ENCODE measurements at places on chromosomes 6 and 20.

GRCh38 chr6:114649298-114649697 is 306.5 kb upstream of the HS3ST5 start:
- DNase-seq: no peak

DNA sequence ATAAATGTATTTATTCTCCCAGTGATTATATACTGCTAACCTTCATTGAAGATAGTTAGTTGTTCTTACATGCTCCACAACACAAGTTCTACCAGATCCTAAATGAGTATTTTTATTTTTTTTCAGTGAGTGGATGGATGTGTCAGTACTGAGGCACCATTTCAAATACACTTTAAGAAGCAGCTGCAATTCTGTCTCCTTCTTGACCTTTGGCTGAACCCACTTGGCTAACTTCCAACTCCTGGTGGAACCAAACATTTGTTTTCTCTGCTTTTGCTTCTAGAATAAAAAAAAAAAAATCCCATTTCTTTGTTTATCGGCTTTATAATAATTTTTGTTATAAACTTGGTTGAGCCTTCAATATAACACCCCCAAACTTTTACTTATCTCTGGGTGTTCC is 458.3 kb upstream of the MAP3K7 start:
- no peak for DNase-seq

DNA sequence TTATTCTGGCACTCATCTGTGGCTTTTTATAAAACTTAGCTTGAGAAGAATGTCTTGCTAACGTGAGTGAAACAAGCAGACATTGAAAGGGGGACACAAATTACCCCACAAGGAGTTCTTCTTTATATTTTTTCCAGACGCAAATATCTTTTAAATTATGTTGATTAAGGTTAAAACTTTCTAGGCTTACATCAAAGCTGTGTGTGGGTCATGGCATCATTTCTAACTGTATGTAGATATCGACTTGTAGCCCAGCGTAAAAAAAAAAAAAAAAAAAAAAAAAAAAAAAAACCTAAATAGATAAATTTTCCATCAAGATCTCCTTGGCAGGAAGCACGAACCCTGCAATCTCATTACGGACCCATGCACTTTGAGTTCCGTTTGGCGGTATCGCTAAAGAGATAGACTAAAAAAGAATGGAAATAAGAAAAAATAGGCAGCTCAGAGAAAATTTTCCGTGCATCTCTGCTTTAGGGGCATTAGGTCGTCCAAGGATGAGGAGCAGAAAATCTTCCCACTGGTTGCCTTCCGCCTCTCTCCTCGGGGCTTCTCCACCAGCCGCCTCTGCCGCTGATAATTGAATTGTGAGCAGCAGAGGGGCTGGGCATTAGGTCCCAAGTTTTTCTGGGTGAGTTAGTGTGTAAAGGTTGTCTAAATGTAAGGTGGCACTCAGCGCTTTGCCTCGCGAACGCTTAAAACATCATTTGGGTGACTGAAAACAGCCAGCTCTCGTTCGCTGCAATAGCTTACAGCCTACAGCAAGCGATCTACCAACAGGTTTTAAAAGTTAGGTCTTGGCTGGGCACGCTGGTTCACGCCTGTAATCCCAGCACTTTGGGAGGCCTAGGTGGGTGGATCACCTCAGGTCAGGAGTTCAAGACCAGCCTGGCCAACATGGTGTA is 194.0 kb downstream of the TRIM27 start:
- DNase-seq: no peak

GRCh38 chr6:44674226-44675155 is 287.0 kb downstream of the CDC5L start:
- DNase-seq: no peak

DNA sequence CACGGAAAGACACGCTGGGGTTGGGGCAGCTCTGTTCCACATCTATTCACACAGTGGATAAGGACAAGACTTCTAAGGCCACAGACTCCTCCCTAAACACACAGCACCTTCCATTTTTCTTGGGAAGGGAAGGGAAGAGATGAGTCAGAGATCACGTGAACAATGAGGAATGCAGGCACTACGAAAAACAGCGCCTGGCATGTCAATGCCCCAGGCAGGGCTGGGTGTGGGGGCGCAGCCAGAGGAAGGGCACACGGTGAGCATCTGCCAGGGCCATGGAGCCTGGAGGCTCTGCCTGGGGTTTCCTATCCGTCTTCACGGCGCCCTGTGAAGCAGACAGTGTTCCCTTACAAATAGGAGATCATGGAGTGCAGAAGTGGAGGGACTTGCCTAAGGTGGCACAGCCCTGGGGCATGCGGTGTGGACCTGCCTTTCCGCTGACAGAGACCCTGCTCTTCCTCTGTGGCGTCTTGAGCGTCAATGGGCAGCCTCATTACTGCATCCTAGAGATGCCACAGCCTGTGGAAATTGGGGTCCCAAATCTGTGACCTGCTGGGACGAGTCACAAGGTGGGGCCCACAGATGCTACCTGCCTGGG is 15.4 kb downstream of the UNC93A start:
- DNase-seq: no peak

Measured in BJ (cell line).